Substantia nigra (tissue), 51 donors: ENCODE measurements at places on chromosomes 1 and 21.

GRCh38 chr21:45479691-45480675 lies 62.3 kb downstream of the SLC19A1 start:
- DNase-seq = no peak

DNA sequence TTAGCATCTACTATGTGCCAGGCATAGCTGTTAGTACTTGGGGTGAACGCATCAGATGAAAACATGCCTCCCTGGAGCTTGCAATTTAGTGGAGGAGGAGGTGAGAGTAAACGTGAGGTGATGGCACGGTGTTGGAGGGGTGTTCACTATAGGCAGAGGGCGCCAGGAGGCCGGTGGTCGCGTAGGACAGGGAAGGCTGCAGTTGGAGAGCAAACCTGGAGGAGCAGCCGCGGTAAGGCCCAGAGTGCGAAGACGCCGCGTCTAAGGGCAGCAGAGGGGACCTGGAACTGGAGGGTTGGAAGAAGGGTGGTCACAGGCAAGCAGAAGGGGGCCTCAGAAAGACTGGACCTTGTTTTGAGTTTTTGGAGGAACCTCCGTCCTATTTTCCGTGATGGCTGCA lies 30.2 kb upstream of the TRIM17 start:
- DNase-seq = no peak

DNA sequence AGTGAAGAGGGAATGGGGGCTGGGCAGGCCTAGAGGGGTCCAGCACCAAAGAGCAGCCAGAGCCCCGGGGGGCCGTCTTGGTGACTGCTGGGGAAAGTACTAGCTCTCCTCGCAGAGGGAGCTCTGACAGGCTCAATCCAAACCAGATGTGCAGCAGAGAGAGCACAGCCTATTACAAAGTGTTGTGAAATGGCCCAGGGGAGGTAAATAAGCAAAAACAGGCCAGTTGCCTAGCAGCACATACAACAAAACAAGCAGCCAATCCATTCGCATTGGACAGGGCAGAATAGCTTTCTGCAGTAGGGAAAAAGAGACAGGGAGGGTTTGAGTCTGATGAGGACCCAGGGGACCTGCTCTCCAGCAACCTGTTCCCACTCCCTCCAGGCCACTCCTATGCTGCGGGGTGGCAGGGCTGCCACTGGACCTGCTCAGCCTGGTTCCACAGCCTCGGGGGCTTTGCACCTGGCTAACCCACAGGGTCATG lies 239.6 kb upstream of the FGGY start:
- DNase-seq = no peak

- no peak for DNase-seq
Measured at GRCh38 chr21:39680216-39680615, 64.8 kb upstream of the IGSF5 start.

DNA sequence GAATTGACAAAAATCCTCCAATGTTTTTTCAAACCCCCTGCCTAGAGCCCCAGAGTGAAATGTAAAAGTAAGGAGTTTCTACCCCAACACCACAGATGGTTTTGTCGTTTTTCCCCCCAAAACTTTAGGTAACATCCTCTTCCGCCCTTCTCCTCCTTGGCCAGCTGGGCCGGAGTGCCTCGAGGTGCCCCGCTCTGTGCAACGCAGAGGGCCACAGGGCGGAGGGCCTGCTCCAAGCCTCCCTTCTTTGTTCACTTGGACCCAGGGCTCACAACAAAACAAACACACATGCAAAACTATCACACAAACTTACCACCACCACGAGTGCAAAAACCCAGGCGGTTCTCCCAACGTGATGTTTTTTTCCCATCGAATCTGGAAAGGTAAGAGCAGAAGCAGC lies 1.9 kb downstream of the SSBP3 start:
- no peak for DNase-seq

DNA sequence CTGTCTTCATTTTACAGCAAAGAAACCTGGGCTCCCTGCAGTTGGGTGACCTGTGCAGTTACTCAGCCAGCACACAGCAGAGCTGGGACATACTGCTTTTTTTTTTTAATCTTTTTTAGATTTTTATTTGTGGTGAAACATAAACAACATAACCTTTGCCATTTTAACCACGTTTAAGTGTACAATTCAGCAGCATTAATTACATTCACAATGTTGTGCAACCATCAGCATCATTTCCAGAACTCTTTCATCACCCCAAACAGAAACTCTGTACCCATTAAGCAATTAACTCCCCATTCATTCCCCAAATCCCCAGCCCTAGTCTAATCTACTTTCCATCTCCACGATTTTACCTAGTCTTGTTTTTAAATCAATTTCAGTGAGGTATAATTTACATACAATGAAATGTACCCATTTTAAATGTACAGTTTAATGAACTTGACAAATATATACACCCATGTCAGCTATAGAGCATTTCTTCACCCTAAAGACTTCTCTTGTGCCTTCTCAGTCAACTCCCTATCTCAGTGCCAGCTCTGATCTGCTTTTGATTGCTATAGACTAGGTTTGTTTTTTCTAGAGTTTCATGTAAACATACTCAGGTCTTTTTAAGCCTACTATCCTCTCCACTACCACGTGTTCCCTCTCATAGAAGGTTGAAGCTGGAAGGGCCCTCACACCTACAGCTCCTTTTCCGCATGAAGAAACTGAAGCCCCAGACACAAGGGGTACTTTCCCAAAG lies 37.8 kb upstream of the C8B start:
- no peak for DNase-seq

- DNase-seq = no peak
Measured at GRCh38 chr1:65830306-65830705, 37.6 kb downstream of the PDE4B start.

DNA sequence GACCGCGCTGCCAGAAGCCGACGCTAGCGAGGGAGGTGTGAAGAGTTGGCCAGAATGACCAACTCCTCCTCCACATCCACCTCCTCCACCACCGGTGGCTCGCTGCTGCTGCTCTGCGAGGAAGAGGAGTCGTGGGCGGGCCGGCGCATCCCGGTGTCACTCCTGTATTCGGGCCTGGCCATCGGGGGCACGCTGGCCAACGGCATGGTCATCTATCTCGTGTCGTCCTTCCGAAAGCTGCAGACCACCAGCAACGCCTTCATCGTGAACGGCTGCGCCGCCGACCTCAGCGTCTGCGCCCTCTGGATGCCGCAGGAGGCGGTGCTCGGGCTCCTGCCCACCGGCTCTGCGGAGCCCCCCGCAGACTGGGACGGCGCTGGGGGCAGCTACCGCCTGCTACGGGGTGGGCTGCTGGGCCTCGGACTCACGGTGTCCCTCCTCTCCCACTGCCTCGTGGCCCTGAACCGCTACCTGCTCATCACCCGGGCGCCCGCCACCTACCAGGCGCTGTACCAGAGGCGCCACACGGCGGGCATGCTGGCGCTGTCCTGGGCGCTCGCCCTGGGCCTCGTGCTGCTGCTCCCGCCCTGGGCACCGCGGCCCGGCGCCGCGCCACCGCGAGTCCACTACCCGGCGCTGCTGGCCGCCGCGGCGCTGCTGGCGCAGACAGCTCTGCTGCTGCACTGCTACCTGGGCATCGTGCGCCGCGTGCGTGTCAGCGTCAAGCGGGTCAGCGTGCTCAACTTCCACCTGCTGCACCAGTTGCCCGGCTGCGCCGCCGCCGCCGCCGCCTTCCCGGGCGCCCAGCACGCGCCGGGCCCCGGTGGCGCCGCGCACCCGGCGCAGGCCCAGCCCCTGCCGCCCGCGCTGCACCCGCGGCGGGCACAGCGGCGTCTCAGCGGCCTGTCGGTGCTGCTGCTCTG lies 1.2 kb downstream of the GPR88 start:
- DNase-seq = no peak

GRCh38 chr1:228494970-228495853 lies 8.0 kb downstream of the RNF187 start:
- no peak for DNase-seq

GRCh38 chr1:44071461-44071860 lies 40.2 kb upstream of the SLC6A9 start:
- no peak for DNase-seq

DNA sequence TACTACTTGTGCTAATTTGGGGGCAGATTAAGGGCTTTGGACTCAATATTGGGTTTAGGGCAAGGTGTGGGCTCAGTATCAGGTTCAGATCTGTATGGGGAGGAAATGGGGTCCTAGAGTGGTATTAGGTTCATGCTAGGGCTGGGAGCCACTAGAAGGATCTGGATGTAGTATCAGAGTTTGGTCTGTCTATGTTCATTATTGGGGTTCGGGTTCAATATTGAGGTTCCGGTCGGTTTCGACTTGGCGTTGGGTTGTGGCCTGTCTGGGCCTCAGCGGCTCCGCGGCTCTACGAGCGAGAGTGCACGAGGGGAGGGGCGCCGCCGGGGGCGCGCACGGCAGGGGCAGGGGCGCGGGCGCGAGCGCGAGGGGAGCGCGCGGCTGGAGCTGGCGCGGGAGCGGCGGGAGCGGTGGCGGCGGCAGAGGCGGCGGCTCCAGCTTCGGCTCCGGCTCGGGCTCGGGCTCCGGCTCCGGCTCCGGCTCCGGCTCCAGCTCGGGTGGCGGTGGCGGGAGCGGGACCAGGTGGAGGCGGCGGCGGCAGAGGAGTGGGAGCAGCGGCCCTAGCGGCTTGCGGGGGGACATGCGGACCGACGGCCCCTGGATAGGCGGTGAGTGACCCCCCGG lies at the start of gene PTPRF:
Gene PTPRF, plus strand, starts transcription at position 401 of the 624 bp plus-strand sequence. CDS start 14,193 bp downstream, outside the sequence.
- DNase-seq = peak; percentile 72

- DNase-seq = no peak
Measured at GRCh38 chr1:20666146-20666545, 5.0 kb upstream of the DDOST start.

DNA sequence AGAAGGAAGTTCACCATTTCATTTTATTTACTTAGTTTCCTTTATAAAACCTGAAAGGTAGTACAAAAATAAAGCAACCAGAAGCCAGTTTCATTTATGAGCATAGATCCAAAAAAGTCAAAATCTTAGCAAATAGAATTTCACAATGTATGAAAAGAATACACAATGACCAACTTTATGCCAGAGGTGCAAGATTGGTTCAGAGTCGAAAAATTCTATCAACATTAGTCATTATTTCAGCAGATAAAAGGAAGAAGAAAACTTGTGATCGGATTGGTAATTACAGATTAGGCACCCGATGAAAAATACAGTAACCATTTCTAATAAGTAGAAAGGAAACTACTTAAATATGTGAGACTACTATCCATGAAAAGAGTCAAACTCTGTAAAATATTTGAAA lies 89.1 kb downstream of the ITSN1 start:
- DNase-seq = no peak

- DNase-seq = no peak
Measured at GRCh38 chr1:213531369-213532310, 456.1 kb upstream of the PROX1 start.

DNA sequence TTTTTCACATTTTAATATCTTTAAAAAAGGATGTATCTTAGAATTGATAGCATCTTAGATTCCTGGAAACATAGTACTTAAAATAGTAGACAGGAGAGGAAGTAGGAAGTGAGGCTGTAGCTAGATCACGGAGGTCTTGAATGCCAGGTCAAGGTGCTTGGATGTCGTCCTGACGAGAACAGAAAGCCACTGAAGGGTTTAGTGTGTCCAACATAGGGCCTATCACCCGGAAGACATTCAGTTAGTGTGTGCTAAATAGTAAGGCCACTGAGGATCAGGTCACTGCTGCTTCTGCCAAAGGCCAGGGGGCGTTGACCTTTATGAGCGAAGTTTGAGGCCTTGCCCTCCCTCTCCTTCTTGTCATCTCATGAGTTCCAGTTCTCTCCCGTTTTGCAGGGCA lies 35.7 kb downstream of the RAB3B start:
- no peak for DNase-seq

DNA sequence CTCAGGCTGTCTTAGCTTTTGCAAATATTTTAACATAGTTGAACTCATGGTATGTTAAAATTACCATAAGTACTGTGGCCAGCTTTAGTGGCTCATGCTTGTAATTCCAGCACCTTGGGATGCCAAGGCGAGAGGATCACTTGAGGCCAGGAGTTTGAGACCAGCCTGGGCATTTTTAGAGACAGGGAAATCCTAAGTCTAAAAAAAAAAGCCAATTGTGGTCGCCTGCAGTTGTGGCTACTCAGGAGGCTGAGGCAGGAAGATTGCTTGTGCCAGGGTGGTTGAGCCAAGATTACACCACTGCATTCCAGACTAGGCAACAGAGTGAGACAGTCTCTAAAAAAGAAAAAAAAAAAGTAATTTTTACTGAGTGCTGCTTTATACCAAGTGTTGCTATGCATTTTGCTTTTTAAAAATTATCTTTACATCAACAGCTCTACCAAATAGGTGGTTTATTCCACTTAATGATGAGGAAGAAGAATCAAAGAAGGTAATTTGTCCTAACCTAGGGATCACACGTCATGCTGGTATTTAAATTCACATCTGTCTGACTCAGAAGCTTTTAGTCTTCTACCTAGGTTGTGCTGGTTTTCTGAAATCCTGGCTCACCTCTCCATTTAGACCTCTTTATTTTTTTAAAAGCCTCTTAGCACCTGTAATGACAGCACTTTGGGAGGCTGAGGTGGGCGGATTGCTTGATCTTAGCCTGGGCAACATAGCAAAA lies 16.8 kb downstream of the PPP1R12B start:
- DNase-seq = no peak

- no peak for DNase-seq
Measured at GRCh38 chr1:198443365-198444233, 96.9 kb downstream of the ATP6V1G3 start.

GRCh38 chr1:203286161-203286984 lies 18.9 kb upstream of the BTG2 start:
- peak; percentile 82 for DNase-seq

GRCh38 chr1:239861985-239862384 lies 229.7 kb upstream of the FMN2 start:
- no peak for DNase-seq

- no peak for DNase-seq
Measured at GRCh38 chr1:229407206-229408026, 26.5 kb downstream of the ACTA1 start.

GRCh38 chr21:24217151-24217550 lies 1390.1 kb downstream of the MRPL39 start:
- no peak for DNase-seq

DNA sequence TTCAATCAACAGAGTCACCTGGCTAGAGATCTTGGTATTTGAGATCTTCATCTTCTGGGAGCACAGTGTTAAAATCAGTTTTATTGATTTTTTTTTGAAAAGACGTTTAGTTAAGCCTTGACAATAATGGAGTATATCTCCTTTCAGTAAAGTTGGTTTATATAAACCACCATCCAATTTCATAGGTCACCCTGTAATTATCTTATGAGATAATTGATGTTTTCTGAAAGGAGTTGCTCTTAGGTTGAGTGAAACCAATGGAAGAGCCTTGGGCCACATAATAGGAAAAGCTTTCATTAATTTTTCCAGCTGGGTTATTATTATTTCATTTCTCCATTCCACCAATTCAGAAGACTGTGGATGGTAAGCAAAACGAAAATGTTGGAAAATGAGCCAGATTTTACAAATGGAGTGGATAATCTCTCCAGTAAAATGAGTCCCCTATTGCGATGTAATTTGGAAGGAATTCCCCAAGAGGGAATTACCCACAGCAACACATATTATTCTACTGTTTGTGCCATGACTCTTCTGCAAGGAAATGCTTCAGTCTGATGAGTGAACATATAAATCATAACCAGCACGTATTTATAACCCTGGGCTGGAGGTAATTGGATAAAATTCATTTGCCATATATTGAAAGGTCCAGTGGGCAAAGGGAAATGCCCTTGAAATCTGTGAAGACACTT lies 46.2 kb upstream of the TINAGL1 start:
- no peak for DNase-seq
